Naive B cell (primary cell): ENCODE measurements at places on chromosomes 6 and 20.

- DNase-seq, result peak; percentile 53
Observed at GRCh38 chr20:59933296-59933848, at the start of gene SYCP2. SYCP2 (minus strand) TSS chr20:59933637; CDS start chr20:59922413, 11,224 bp downstream.

- no peak for DNase-seq
Observed at GRCh38 chr6:169162752-169163407, 90.8 kb downstream of the THBS2 start.

GRCh38 chr6:135195522-135195921 lies 14.4 kb downstream of the MYB start:
- DNase-seq, result no peak

DNA sequence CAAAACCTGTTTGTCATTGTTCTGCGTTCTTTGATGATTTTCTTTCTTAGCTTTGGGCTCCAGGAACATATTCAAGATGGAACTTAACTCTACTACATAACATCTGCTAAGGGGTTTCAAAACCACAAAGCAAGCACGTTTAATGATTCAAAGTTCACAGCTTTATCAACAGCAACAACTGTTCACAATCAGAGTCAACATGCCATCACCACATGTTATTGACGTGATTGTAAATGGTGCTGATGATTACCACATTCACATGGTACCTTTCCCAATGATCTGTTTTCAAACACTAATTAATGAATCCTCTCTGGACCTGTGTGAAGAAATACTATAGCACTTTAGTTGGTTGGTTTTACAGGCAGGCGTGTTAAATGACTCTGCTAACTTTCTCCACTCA lies 180.6 kb upstream of the CEP162 start:
- DNase-seq, result no peak

DNA sequence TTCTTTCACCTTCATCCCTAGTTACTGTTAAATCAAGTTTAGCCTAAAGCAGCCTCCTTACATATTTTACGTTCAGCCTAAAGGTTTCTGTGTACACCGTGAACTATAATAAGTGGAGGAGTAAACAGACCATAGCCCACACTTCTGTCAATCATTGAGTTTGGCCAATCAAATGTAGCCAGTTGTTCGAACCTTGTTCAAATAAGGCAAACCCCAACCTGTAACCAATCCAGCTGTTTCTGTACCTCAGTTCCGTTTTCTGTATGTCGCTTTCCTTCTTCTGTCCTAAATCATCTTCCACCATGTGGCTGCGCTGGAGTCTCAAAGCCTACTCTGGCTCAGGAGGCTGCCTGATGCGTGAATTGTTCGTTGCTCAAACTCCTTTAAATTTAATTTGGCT lies 1.8 kb upstream of the FBXO30 start:
- no peak for DNase-seq
